ENCODE measurements at places on chromosomes 6 and 20. TPM values are rescaled to one million over a fixed set of nuclear protein-coding genes. Genes with fewer than 3 reads are reported as not detected.
A peak's percentile ranks its signal among the peaks of the same experiment; 100 is the strongest.

DNA sequence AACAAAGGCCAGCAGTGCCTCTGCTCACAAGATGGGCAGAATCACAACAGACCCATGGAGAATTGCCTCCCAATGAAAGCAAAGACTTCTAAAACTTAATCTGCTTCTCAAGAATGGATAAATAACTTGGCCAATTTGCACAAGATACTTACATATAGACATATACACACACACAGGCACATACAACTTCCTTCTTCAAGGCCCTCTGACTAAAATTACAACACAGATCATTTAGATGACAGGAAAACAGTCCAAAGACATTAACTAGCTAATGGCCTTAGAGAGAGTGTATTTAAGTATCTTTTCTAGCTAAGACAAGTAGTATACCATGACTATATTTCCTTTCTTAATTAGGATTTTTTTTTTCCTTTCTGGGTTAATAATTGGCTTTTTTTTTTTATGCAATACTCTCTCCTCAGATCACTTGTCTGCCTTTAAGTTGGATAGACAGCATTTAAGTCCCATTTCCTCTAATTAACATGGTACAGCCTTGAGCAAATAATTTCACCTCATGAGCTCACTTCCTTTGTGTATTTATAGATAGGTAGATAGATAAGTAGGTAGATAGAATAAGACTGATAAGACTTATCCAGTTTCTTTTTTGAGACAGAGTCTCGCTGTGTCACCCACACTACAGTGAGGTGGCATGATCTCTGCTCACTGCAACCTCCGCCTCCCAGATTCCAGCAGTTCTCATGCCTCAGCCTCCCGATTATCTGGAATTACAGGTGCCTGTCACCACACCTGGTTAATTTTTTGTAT lies 70.0 kb downstream of the NRSN1 start:
- H3K27ac ChIP-seq, result no peak overlapping the region
- H3K27me3 ChIP-seq, result no peaks in the 10 kb centered on the region
- no peak for DNase-seq
- H3K36me3 ChIP-seq, result no peaks in the 10 kb centered on the region

- no peak for DNase-seq
- H3K4me1 ChIP-seq, result no peaks in the 10 kb centered on the region
- H3K27ac ChIP-seq, result no peak overlapping the region
- no peaks in the 10 kb centered on the region for H3K27me3 ChIP-seq
- no peaks in the 10 kb centered on the region for H3K36me3 ChIP-seq
Observed at GRCh38 chr20:19588241-19588640, 169.8 kb upstream of the RIN2 start.

- no peaks in the 10 kb centered on the region for H3K27me3 ChIP-seq
- no peak overlapping the region for H3K4me3 ChIP-seq
- H3K27ac ChIP-seq, result no peak overlapping the region
- H3K4me1 ChIP-seq, result no peaks in the 10 kb centered on the region
- DNase-seq, result no peak
- H3K36me3 ChIP-seq, result no peaks in the 10 kb centered on the region
Observed at GRCh38 chr6:146153040-146153758, 124.3 kb downstream of the GRM1 start.

GRCh38 chr6:13445005-13445743 lies 42.2 kb downstream of the GFOD1 start:
- H3K4me3 ChIP-seq, result no peak overlapping the region
- H3K27me3 ChIP-seq, result no peaks in the 10 kb centered on the region
- peaks cover 10% of the 10 kb centered on the region for H3K4me1 ChIP-seq
- H3K27ac ChIP-seq, result no peak overlapping the region

GRCh38 chr20:45318386-45318939 lies 10.4 kb upstream of the MATN4 start:
- no peak overlapping the region for H3K27ac ChIP-seq
- no peak overlapping the region for H3K4me3 ChIP-seq
- H3K36me3 ChIP-seq, result no peaks in the 10 kb centered on the region
- peaks cover 16% of the 10 kb centered on the region for H3K4me1 ChIP-seq

DNA sequence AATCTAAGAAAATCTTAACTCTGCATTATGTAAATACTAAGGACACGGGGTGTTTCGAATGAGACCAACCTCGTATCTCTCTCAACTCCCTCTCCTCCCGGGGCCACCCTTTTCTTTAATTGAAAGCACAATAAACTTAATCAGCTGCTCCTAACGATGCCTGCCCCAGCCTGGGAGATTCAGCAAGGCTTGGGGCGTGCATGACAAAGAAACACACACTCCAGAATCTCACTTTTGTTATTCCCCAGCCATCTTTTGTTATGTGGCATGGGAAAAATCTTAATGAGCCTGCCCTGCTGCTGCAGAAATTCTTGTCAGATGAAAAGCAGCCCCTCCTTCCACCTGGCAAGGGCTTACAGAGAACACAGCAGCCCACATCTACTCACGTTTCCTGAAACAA lies 117.4 kb downstream of the TTLL2 start:
- H3K27me3 ChIP-seq, result no peaks in the 10 kb centered on the region
- no peak overlapping the region for H3K27ac ChIP-seq
- H3K36me3 ChIP-seq, result no peaks in the 10 kb centered on the region

DNA sequence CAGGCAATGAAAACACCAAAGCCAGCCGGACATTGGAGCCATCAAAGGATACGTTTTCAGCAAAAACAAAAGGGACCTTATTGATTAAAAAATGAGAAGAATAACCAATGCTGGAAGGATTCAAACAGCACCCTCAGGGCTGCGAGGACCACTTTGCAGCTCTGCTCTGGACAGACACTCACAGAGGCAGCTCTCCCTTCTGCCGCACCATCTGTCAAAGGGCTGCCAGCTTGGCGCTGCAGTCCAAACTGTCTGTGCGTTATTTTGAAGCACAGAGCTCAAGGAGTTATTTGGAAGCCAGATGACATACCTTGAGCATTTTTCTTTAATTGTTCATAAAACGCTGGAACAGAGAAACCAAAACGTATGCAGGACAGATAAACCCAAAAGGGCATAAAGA lies 85.2 kb downstream of the KIF16B start:
- H3K27me3 ChIP-seq, result no peaks in the 10 kb centered on the region
- no peaks in the 10 kb centered on the region for H3K36me3 ChIP-seq
- H3K4me1 ChIP-seq, result no peaks in the 10 kb centered on the region
- DNase-seq, result no peak

- DNase-seq, result no peak
- peak overlapping the region; percentile 71 for H3K27ac ChIP-seq
- H3K4me1 ChIP-seq, result peaks cover 37% of the 10 kb centered on the region
- peaks cover 8% of the 10 kb centered on the region for H3K36me3 ChIP-seq
- H3K27me3 ChIP-seq, result no peaks in the 10 kb centered on the region
- H3K4me3 ChIP-seq, result peak overlapping the region; percentile 52
Observed at GRCh38 chr20:50930139-50930975, 880 bp downstream of the ADNP start.

- H3K27ac ChIP-seq, result no peak overlapping the region
- no peak overlapping the region for H3K4me3 ChIP-seq
- no peaks in the 10 kb centered on the region for H3K27me3 ChIP-seq
- no peak for DNase-seq
- no peaks in the 10 kb centered on the region for H3K4me1 ChIP-seq
Observed at GRCh38 chr20:33882481-33882880, 71.3 kb downstream of the CHMP4B start.

- H3K4me3 ChIP-seq, result peak overlapping the region; percentile 19
- H3K4me1 ChIP-seq, result peaks cover 12% of the 10 kb centered on the region
- DNase-seq, result peak; percentile 28
- no peaks in the 10 kb centered on the region for H3K27me3 ChIP-seq
- H3K27ac ChIP-seq, result peak overlapping the region; percentile 93
- H3K36me3 ChIP-seq, result peaks cover 21% of the 10 kb centered on the region
Observed at GRCh38 chr6:28125401-28125800, 992 bp downstream of the ZSCAN16 start.

GRCh38 chr6:80472271-80472670 lies 365.8 kb downstream of the BCKDHB start:
- no peaks in the 10 kb centered on the region for H3K27me3 ChIP-seq
- no peaks in the 10 kb centered on the region for H3K36me3 ChIP-seq
- DNase-seq, result no peak
- no peak overlapping the region for H3K4me3 ChIP-seq

DNA sequence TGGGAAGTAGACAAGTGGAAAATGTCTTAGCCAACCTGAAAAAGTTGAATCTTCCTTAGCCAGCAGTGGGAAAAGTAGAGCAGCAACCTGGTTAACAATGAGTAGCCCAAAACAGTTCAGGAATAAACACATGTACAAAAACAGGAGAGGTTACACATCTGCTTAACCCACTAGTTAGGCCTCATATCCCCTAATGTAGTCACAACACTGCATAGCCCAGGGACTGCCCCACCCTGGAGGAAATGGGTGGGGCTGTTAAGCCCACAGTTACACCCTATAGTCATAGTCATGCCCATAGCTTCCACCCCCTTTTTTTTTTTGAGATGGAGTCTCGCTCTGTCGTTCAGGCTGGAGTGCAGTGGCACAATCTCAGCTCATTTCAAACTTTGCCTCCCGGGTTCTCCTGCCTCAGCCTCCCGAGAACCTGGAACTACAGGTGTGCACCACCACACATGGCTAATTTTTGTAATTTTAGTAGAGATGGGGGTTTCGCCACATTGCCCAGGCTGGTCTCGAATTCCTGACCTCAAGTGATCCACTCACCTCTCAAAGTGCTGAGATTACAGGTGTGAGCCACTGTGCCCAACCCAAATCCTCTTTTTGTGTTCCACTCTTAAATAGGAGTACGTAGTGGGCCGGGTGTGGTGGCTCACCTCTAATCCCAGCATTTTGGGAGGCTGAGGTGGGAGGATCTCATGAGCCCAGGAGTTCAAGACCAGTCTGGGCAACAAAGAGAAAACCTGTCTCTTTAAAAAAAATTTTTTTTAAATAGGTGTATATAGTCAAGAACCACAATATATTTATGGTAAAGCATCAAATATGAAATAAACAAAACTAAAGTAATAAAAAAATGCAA lies 24.5 kb downstream of the ILRUN start:
- DNase-seq, result peak; percentile 71
- H3K4me3 ChIP-seq, result peak overlapping the region; percentile 37
- peak overlapping the region; percentile 75 for H3K27ac ChIP-seq
- H3K36me3 ChIP-seq, result no peaks in the 10 kb centered on the region
- H3K4me1 ChIP-seq, result peaks cover 35% of the 10 kb centered on the region
- no peaks in the 10 kb centered on the region for H3K27me3 ChIP-seq

- H3K4me3 ChIP-seq, result no peak overlapping the region
- DNase-seq, result no peak
- no peaks in the 10 kb centered on the region for H3K36me3 ChIP-seq
- H3K27ac ChIP-seq, result no peak overlapping the region
- H3K27me3 ChIP-seq, result no peaks in the 10 kb centered on the region
Observed at GRCh38 chr20:52331655-52332054, 140.1 kb upstream of the ZFP64 start.

GRCh38 chr6:105596284-105596755 lies 193.4 kb upstream of the PREP start:
- H3K36me3 ChIP-seq, result no peaks in the 10 kb centered on the region
- no peaks in the 10 kb centered on the region for H3K27me3 ChIP-seq
- no peak overlapping the region for H3K4me3 ChIP-seq
- no peaks in the 10 kb centered on the region for H3K4me1 ChIP-seq
- DNase-seq, result no peak

- no peaks in the 10 kb centered on the region for H3K4me1 ChIP-seq
- no peak overlapping the region for H3K4me3 ChIP-seq
- H3K27ac ChIP-seq, result no peak overlapping the region
Observed at GRCh38 chr20:10665027-10665561, 8.7 kb downstream of the JAG1 start.

DNA sequence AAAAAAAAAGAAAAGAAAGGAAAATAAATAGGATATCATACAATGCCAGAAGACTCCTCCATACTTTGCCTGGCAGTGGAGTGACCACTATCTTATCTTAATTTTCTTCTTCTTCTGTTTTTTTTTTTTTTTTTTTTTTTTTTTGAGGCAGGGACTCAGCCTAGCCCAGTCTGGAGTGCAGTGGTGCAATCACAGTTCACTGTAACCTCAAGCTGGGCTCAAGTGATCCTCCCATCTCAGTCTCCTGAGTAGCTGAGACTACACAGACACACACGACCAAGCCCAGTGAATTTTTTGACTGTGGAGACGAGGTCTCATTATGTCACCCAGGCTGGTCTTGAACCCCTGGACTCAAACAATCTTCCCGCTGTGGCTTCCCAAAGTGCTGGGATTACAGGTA lies 17.1 kb upstream of the MMP9 start:
- H3K27me3 ChIP-seq, result no peaks in the 10 kb centered on the region
- no peak overlapping the region for H3K4me3 ChIP-seq
- no peak for DNase-seq
- H3K4me1 ChIP-seq, result peaks cover 7% of the 10 kb centered on the region
- no peak overlapping the region for H3K27ac ChIP-seq

- peak overlapping the region; percentile 24 for H3K4me3 ChIP-seq
- H3K36me3 ChIP-seq, result no peaks in the 10 kb centered on the region
- H3K27me3 ChIP-seq, result no peaks in the 10 kb centered on the region
- H3K27ac ChIP-seq, result no peak overlapping the region
Observed at GRCh38 chr20:3082306-3082951, 2.1 kb downstream of the AVP start.

- no peak overlapping the region for H3K27ac ChIP-seq
- DNase-seq, result no peak
- H3K27me3 ChIP-seq, result no peaks in the 10 kb centered on the region
- H3K36me3 ChIP-seq, result no peaks in the 10 kb centered on the region
Observed at GRCh38 chr6:8299034-8299433, 136.3 kb downstream of the SLC35B3 start.

DNA sequence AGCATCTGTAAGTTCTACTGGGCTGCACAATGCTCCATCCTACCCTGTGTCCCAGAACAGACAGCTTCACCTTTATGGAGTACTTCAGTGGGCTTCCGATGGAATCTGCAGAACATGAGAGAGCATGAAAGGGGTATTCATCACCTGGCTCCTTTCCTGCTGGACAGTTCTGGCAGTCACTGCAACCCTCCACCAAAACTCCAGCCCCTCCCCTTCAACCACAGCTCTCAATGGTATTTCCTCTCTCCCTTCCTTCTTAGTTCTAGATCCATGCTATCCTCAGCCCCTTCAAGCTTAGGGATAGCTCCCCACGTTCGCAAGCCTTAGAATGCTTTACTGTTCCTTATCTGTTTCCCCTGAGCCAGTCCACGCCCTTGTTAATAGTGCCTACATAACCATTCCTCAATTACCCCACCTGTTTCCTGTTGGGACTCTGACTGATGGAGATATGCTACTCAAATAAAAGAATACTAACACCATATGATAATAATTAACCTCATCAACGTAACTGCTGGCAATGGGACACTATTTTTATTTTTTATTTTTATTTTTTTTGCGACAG lies 26.8 kb downstream of the TRAM2 start:
- H3K36me3 ChIP-seq, result no peaks in the 10 kb centered on the region
- no peak overlapping the region for H3K4me3 ChIP-seq
- H3K4me1 ChIP-seq, result no peaks in the 10 kb centered on the region
- no peaks in the 10 kb centered on the region for H3K27me3 ChIP-seq
- H3K27ac ChIP-seq, result no peak overlapping the region
- DNase-seq, result no peak

- H3K4me1 ChIP-seq, result no peaks in the 10 kb centered on the region
- H3K27me3 ChIP-seq, result no peaks in the 10 kb centered on the region
- no peaks in the 10 kb centered on the region for H3K36me3 ChIP-seq
- no peak for DNase-seq
Observed at GRCh38 chr6:118168421-118168820, 261.4 kb downstream of the SLC35F1 start.

- H3K4me3 ChIP-seq, result no peak overlapping the region
- H3K27ac ChIP-seq, result no peak overlapping the region
- no peak for DNase-seq
- no peaks in the 10 kb centered on the region for H3K4me1 ChIP-seq
Observed at GRCh38 chr20:50271176-50271575, 80.5 kb downstream of the CEBPB start.

The HRH3 gene
- total RNA-seq, result not detected

The PARD6B gene
- total RNA-seq, result 10.8 TPM

The DCDC2 gene
- 0.24 TPM for total RNA-seq

The SMOC2 gene
- not detected for total RNA-seq

The ENPP3 gene
- total RNA-seq, result 7.1 TPM

The XKR7 gene
- total RNA-seq, result 0.05 TPM

The CCDC28A gene
- 20.9 TPM for total RNA-seq

The TCF15 gene
- total RNA-seq, result not detected

The PAX1 gene
- not detected for total RNA-seq

The LAMA5 gene
- total RNA-seq, result 0.05 TPM

The STAU1 gene
- total RNA-seq, result 48.7 TPM

The CCN5 gene
- not detected for total RNA-seq
